Osteoblast (primary cell): ENCODE measurements at places on chromosomes 13 and 19. TPM values are rescaled to one million over a fixed set of nuclear protein-coding genes. Genes with fewer than 3 reads are reported as not detected.
A peak's percentile ranks its signal among the peaks of the same experiment; 100 is the strongest.

GRCh38 chr13:33323801-33324510 is 38.4 kb upstream of the STARD13 start:
- no peak for DNase-seq

GRCh38 chr13:79534596-79534995 is 53.6 kb downstream of the NDFIP2 start:
- DNase-seq, result peak; percentile 4

GRCh38 chr13:101205408-101205807 is 210.9 kb downstream of the NALCN start:
- DNase-seq, result no peak

GRCh38 chr13:24096659-24097058 is 63.9 kb upstream of the SPATA13 start:
- no peak for DNase-seq

DNA sequence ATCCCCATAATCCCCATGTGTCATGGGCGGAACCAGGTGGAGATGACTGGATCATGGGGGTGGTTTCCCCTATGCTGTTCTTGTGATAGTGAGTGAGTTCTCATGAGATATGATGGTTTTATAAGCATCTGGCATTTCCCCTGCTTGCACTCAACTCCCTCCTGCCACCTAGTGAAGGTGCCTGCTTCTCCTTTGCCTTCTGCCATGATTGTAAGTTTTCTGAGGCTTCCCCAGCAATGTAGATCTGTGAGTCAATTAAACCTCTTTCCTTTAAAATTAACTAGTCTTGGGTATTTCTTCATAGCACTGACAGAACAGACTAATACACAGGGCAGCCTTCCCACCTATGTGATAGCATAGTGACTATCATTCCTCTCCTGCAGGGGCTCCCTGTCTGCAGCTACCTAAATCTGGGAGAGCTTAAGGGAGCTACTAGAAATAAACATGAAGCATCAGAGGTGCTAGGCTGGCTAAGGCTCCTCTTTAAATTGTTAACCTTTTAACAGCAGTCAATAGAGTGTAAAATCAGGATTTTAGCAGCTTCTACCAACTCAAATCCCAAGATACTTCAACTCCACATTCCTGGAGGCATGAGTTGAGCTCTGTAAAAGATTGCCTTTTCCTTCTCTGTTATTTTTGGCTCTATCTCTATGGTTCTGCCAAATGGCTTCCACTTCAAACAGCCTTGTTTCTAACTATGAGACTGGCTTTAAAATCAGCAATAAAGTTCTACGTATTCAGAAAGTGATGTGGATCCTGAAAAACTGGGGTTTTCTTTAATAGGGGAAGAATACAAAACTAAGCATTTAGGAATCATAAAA is 112.3 kb downstream of the VWA8 start:
- DNase-seq, result peak; percentile 90

- DNase-seq, result no peak
Observed at GRCh38 chr19:2558543-2558942, 82.6 kb downstream of the GADD45B start.

DNA sequence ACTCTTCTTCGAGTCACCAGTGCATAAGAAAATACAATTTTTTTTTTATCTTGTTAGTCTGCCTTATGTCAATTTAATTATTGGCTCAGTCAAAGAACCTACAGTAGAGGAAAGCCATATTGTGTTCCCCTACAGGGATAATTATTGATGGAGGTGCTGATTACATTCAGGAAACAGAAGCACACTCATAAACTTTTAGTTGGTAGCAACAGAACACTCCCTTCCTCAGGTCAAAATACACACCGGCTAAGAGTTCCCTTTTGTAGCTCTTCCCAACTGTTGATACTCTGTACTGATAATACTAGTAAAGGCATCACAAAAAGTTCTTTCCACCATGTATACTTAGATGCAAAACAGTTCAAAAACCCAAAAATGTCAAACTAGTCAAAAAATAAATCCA is 18.4 kb downstream of the FOXO1 start:
- no peak for DNase-seq

- no peak for DNase-seq
Observed at GRCh38 chr13:104286566-104287290, 1220.5 kb upstream of the SLC10A2 start.

DNA sequence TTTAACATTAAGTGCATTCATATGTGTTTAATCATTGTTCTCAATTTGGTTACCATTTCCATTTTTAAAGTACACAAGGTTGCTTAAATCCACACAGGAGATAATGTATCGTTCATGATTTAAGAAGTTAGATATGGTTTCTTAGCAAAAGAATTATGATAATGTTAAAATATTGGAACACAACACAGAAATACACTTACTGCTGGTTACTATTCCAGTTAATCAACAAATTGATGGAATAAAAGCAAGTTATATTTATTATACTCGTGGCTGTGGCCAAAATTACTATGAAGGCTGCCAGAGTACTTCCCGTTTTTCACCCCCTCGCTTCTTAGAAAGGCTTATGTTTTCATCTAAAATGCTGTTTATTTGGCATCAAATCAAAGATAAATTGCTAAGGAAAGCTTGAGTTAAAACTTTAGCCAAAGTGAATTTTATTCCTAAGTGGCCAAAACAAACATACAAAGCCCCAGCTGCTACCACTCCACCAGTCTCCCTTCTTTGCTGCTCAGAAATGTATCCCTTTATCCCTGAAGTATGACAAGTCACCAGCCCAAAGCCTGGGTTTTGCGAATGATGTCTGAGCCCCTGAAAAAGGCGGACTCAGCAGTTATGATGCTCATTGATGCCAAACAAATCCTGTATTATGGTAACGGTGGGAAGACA is 27.7 kb downstream of the LCP1 start:
- DNase-seq, result no peak

DNA sequence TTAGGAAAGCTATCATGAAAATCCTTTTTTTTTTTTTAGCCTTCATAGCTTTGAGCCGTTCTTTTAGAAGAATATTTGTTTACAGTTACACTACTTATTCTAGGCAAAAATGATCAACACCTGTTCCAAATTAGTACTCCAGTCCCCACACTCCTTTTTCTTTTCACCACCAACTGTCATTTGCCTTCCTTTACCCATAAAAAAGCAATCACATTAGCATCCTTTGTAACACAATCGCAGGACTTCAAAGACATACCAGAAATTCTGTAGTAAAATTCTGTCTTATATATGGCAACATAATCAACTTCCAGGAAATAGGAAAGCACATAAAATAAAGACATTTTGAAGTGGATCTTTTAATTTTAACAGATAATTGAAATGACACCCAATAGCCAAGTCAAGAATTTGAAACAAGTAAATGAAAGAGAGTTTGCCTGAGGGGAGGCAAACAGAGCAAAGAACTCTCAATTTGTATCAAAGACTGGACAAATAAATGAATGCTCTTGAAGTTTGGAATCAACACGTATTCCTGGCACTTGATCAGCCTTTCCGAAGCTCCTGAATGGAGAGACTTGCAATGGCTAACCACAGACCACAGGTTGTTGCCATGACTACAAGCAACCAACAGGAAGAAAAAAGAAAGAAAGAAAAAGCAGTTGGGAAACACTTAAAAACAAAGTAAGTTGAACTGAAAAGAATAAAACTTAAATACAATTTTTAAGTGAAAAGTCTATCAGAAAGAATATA is 206.8 kb downstream of the PCDH9 start:
- DNase-seq, result no peak

DNA sequence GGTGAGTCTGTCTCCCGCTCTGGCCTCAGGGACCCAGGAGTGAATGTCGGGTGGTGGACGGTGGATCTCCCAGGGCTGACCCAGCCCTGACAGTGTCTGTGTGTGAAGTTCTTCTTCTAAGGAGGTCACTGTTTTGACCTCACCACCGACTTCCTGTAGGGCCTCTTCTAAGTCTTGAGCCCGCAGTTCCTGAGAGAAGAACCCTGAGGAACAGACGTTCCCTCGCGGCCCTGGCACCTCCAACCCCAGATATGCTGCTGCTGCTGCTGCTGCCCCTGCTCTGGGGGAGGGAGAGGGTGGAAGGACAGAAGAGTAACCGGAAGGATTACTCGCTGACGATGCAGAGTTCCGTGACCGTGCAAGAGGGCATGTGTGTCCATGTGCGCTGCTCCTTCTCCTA is at the start of gene SIGLEC7:
TSS of gene SIGLEC7 (plus strand) at position 183 of the 400 bp plus-strand sequence. CDS start at position 252, 69 bp downstream.
- no peak for DNase-seq

- peak; percentile 82 for DNase-seq
Observed at GRCh38 chr13:110244071-110244830, 62.7 kb downstream of the COL4A1 start.

GRCh38 chr19:38047641-38048040 is 140.6 kb downstream of the SIPA1L3 start:
- no peak for DNase-seq

- DNase-seq, result no peak
Observed at GRCh38 chr19:42657556-42657955, 62.8 kb upstream of the CEACAM8 start.

DNA sequence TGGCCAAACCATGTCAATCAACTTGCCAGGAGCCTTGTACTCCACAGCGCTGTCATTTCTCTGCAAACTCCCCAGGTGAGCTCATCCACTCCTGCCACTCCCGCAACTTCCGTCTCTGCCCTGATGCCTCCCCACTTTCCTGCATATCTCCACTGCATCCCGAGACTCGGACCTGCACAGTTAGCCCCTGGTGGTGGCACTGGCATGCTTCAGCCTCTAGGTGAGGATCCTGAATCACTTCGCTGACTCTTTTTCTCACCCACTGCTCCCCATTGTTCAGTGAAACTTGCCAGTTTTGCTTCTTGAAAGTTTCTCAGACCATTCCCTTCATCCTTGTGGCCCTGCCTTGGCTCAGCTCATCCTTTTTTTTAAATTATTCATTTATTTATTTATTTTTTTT is 3.4 kb upstream of the CTU1 start:
- DNase-seq, result no peak

DNA sequence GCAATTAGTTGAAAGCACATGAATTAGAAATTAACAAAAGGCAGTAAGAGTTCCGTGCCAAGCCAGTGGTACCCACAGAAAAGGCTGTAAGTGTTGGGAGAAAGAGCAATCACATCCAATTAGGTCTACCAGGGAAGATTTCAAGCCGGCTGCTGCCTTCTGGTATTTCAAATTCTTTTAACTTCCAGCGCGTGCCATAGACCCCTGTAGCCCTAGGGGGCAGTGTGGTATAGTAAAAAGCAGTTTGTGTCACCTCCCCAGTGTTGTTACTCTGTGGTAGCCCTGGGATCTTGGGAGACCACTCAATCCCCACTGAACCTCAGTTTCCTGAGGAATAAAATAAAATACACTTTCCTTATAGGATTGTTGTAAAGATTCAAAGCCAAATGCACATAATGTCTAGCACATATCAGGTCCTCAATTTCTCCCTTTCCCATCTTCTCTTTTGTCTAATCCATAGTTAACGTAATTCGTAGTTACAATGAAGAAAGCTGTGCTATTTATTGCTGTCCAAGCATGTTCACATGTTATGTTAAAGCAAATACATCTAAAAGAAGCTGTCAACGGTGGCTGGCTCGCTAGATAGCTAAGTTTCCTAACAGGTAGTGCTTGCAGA is 230.2 kb downstream of the TDRD3 start:
- peak; percentile 58 for DNase-seq

GRCh38 chr13:48009284-48009683 is 8.2 kb upstream of the SUCLA2 start:
- DNase-seq, result peak; percentile 75

GRCh38 chr19:49344505-49345423 is 9.6 kb downstream of the CD37 start:
- DNase-seq, result peak; percentile 82

GRCh38 chr19:37936166-37936565 is 29.2 kb downstream of the SIPA1L3 start:
- no peak for DNase-seq

Gene SPIB
- total RNA-seq, result 0.36 TPM in 1 of 2 replicates, not detected in the other

Gene ZNF823
- total RNA-seq, result 6.2 and 9.4 TPM in 2 replicates

Gene ZNF549
- total RNA-seq, result 5.8 and 6.5 TPM in 2 replicates

Gene ATXN8OS
- total RNA-seq, result not detected in 2 replicates

Gene ZNF729
- not detected in 2 replicates for total RNA-seq

Gene SHANK1
- 0.88 and 1.1 TPM in 2 replicates for total RNA-seq
